Activated naive CD4-positive, alpha-beta T cell (primary cell): ENCODE measurements at places on chromosomes 1 and 21.

DNA sequence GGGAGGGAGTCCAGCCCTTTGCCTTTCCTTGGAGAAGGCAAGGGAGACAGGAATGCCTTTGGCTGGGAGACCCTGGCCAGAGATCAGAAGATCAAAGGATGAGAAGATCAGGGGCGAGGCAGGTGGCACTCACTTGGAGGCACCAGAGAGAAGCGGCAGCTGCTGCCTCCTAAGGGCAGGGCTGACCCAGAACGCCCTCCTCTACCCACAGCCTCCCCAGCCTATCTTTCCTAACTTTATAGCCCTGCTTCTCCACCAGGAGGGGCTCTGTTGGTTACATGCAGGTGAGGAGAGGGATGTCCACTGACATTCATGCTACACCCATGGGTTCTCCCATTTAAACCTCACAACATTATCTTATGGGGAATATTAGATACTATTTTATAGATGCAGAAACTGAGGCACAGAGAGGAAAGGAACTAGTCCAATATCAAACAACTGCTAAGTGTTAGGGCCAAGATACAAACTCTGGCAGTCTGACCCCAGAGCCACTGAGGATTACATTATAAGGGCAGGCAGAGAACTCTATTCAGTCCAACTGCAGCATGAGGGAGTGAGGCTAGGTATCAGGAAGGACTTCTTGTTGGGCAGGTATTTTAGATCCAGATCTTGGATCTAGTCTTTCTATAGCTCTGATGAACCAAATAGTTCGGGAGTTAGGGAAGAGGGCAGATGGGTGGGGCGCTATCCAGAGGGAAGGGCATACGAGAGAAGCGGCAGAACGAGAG, 19.9 kb downstream of the LGR6 start:
- DNase-seq: no peak

DNA sequence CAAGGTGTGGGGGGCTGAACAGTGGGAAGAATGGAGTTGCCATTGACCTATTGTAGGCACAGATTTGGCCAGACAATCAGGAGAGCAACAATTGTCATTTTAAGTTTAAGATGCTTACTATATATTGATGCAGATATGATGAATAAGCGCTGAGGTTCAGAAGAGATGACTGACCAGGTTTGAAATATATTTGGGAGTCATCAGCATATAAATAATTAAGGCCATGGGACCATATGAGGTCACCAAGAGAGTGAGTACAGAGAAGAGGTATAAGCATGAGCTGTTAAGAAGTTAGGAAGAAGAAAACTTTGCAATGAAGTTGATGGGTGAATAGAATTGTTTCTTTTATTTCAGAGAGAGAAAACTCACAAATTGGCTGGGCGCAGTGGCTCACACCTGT, 4.5 kb upstream of the GADD45A start:
- no peak for DNase-seq

DNA sequence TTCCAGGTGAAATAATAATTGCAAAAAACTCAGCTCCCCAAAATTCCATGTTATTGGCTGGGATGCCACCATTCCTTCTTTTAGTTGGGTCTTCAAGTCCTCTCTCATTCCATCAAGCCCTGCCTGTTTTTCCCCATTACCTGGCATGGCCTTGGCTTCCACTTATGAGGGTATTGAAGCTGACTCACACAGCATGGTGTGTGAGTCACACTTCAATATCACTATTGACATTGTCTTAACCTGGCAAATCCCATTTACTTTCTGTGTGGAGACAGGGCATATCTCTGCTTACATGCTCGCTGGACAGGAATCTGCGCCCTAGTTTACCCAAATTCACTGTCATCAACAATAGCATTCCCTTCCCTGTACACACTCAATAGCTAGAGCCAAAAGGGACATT, 1806.8 kb downstream of the BRINP3 start:
- no peak for DNase-seq

- peak; percentile 22 for DNase-seq
These were observed 18.3 kb upstream of the ARID1A start for GRCh38 chr1:26677306-26678115.
